Spinal cord (tissue), 10 donors: ENCODE measurements at places on chromosomes 6 and 20.
A peak's percentile ranks its signal among the peaks of the same experiment; 100 is the strongest.

DNA sequence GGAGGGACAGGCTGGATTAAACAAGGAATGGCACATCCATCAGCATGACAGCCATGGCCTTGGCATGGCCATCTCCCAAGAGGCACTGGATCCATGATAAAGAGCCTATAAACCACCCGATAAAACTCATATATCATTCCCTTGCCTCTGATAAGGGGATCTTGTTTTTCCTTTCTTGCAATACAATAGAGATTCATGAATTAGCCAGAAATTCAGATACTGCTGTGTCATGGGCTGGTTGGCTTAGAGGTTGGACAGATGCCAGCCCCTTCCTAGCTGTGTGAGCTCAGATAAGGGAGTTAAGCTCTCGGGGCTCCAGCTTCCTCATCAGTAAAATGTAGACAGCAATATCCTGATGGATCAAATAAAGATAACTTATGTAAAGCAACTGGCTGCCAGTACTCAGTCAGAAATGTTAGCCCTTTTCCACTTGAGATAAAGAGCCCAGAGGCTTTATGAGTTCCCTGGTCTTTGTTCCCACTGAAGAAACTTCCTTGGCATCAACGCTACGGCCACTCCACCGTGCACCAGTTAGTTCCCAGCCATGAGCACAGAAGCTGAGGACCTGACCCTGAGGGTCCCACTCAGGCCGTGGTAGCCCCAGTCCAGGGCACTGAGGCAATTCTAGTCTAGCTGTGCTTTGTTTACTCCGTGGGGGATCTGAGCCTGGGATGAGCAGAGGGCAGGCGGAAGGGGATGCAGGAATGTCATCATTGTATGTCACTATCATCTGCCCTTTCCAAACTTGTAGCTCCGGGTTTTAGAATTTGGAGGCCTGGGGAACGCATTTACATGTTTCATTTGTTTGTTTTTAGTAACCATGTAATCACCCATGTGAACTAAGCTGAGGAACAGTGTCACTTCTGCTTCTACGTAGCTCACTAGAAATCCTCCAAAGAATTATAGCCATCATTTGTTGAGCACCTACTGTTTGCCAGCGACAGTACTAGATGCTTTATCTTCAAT, 67.2 kb upstream of the TBC1D7 start:
- H3K4me1 ChIP-seq: peaks cover 22% of the 10 kb centered on the region
- no peak overlapping the region for H3K27ac ChIP-seq
- DNase-seq: peak; percentile 75
- no peaks in the 10 kb centered on the region for H3K27me3 ChIP-seq
- no peak overlapping the region for H3K4me3 ChIP-seq

- no peak overlapping the region for H3K4me3 ChIP-seq
- no peak for DNase-seq
- H3K27me3 ChIP-seq: no peaks in the 10 kb centered on the region
- no peaks in the 10 kb centered on the region for H3K36me3 ChIP-seq
These were observed 38.4 kb upstream of the PRIM2 start for GRCh38 chr6:57279013-57279412.

DNA sequence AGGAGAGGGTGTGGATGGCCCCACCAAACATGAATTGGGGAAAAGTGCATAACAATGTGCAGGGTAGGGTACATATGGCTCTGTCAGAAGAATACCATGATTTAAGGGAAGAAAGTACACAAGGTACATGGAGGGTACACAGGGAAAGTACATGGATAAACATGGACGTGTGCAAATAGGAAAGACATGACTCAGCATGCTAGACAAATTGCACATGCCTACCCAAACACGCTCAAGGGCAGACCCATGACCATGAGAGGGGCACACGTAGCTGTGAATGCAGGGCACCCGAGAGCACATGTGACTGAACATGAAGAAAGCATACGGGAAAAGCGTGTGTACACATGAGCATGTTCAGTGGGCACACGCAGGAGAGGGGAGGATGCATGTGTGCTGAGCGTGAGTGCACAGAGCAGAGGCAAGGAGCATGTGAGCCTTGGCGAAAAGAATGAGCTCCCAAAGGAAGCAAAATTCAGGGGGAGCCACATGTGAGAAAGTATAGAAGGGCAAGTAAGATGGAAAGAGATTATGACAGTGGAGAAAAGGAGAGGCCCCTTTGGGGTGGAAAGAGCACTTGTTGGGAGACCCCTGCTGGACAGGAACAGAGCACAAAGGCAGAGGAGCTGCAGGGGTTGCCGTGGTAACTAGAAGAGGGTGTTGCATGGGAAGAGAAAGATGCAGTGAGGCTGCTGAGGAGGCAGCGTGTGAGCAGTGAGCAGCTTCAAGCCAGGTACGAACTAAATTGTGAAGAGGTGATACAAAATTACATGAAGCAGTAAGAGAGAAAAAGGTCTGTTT, 17.8 kb downstream of the OR2H2 start:
- no peaks in the 10 kb centered on the region for H3K27me3 ChIP-seq
- DNase-seq: no peak
- H3K27ac ChIP-seq: peak overlapping the region; percentile 16
- H3K4me3 ChIP-seq: no peak overlapping the region
- peaks cover 43% of the 10 kb centered on the region for H3K4me1 ChIP-seq

GRCh38 chr6:106103728-106104109, 17.6 kb downstream of the PRDM1 start:
- H3K4me1 ChIP-seq: no peaks in the 10 kb centered on the region
- H3K36me3 ChIP-seq: peaks cover 5% of the 10 kb centered on the region
- no peak for DNase-seq
- H3K27me3 ChIP-seq: no peaks in the 10 kb centered on the region
- no peak overlapping the region for H3K4me3 ChIP-seq

DNA sequence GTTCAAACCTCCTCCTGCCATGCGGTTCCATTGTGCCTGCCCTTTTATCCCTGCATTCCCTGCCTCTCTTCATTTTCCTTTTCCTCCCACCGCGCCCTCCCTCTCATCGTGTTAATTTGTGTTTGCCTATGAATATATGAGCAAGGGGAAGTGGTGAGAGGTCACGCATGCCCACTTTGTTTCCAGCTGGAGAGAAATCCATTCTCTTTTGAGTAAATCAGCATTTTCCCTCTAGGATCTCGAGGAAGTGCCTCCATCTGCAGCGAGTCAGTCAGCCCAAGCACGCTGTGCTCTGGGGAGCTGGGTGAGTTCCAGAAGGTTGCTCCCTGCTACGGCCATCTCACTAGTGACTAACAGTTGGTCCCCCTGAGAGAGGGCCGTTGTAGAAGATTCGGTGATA, 42.9 kb downstream of the CDH26 start:
- H3K4me1 ChIP-seq: no peaks in the 10 kb centered on the region
- no peak overlapping the region for H3K4me3 ChIP-seq
- no peak overlapping the region for H3K27ac ChIP-seq
- no peak for DNase-seq
- H3K27me3 ChIP-seq: no peaks in the 10 kb centered on the region
- no peaks in the 10 kb centered on the region for H3K36me3 ChIP-seq

GRCh38 chr6:163086624-163086920, 327.9 kb upstream of the QKI start:
- H3K4me1 ChIP-seq: no peaks in the 10 kb centered on the region
- no peak overlapping the region for H3K4me3 ChIP-seq
- H3K27ac ChIP-seq: no peak overlapping the region

DNA sequence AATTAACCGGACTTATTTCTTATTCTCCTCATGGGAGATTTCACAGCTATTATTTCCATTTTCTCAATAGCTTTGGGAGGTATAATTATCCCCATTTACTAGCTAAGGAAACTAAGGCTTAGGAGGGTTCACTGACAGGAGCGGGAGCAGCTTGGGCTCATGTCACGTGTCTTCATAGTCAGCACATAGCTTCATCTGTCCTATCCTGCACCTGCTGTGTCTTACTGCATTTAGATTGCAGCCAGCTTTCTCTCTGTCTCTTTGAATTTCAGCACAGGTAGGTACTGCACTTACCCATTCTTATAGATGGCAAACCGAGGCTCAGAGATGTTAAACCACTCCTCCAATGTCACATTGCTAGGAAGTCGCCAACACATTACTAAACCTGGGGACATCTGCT, 839.9 kb downstream of the MAFB start:
- no peak overlapping the region for H3K27ac ChIP-seq
- peaks cover 16% of the 10 kb centered on the region for H3K4me1 ChIP-seq
- no peaks in the 10 kb centered on the region for H3K36me3 ChIP-seq
- no peak for DNase-seq
- H3K4me3 ChIP-seq: no peak overlapping the region

DNA sequence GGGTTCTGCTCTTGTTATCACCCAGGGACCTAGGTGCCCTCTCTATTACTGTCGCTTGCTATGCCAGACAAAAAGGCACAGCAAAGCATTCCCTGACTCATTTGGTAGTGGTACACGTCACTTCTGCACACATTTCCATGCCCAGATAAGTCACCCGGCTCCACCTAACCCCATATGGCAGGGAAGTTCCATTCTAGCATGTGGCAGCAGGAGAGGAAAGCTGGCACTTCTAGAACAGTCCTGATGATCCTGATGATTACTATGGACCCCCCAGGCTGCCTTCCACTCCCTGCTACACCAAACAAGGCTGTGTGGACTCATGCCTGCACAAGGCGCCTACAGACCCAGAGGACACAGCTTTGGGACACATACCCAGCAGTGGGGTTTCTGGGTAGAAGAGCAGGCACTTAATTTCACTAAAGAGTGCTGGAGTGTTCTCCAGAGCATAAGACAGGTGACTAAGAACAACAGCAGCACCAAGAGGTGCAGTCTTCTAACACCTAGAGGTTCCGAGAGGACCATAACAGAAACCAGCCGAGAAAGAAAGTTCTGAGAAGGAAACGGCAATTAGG, 53.5 kb upstream of the NELFCD start:
- H3K4me1 ChIP-seq: no peaks in the 10 kb centered on the region
- no peak overlapping the region for H3K4me3 ChIP-seq
- H3K27me3 ChIP-seq: no peaks in the 10 kb centered on the region
- H3K36me3 ChIP-seq: no peaks in the 10 kb centered on the region
- H3K27ac ChIP-seq: no peak overlapping the region

DNA sequence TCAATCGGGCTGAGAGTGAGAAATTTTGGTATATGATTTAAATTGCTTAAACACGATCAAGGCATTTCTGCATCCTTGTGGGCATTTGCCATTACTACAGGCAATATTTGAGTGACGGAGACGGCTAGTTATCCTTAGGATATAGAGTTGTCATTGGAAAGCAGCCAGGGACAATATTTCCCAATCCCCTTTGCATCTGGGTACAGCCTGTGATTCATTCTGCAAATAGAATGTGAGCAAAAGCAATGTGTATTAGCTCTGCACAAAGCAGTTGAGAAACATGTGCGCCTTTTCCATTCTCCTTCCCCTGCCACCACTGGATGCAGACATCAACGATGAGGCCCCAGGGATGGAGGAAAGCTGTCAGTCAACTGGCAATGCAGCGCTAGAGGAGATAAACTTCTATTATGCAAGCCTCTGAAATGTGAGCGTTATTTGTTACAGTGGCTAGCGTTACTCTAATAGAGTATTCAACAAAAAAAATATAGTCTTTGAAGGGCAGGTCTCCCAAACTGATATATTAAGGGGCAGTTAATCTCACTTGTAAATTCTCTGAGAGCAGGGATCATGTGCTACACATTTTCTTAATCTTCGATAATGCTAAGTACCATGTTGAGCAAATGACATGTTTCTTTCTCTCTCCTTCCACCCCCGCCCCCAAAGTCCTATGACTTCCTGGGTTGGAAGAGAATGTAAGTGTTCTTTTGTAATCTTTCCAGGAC, 37.1 kb upstream of the NCOA3 start:
- H3K27me3 ChIP-seq: no peaks in the 10 kb centered on the region
- H3K4me1 ChIP-seq: no peaks in the 10 kb centered on the region
- H3K4me3 ChIP-seq: no peak overlapping the region
- no peaks in the 10 kb centered on the region for H3K36me3 ChIP-seq
- peak; percentile 17 for DNase-seq
- H3K27ac ChIP-seq: no peak overlapping the region

- peaks cover 3% of the 10 kb centered on the region for H3K36me3 ChIP-seq
- no peak overlapping the region for H3K27ac ChIP-seq
- H3K27me3 ChIP-seq: no peaks in the 10 kb centered on the region
- no peak overlapping the region for H3K4me3 ChIP-seq
- DNase-seq: no peak
- peaks cover 11% of the 10 kb centered on the region for H3K4me1 ChIP-seq
These were observed 1.7 kb upstream of the TOMM34 start for GRCh38 chr20:44961870-44962267.

- H3K36me3 ChIP-seq: no peaks in the 10 kb centered on the region
- H3K4me1 ChIP-seq: no peaks in the 10 kb centered on the region
- H3K27ac ChIP-seq: no peak overlapping the region
- H3K4me3 ChIP-seq: no peak overlapping the region
These were observed 84.0 kb downstream of the FARS2 start for GRCh38 chr6:5345324-5345723.

DNA sequence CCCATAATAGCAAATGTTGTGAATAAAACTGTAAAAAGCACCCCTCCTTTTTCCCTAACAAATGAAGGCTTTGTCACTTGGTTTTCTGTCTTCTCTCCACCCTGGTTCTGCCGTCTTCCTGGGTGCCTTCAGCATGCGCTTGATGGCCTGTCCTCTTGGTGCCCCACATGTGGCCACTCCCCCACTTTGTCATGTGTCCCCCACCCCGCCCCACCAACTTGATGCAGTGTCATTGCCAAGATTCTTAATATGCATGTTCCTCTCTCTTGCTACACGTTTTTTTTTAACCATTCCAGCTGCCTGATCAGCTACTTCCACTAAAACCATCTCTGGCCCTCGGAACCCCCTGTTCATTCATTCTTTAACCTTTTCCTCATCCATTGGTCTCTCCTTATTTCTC, 340.3 kb downstream of the QKI start:
- H3K36me3 ChIP-seq: no peaks in the 10 kb centered on the region
- no peaks in the 10 kb centered on the region for H3K27me3 ChIP-seq
- no peak for DNase-seq
- H3K4me1 ChIP-seq: peaks cover 16% of the 10 kb centered on the region
- no peak overlapping the region for H3K27ac ChIP-seq

GRCh38 chr20:47557791-47558190, 56.1 kb downstream of the NCOA3 start:
- H3K36me3 ChIP-seq: no peaks in the 10 kb centered on the region
- H3K4me3 ChIP-seq: no peak overlapping the region
- peaks cover 10% of the 10 kb centered on the region for H3K4me1 ChIP-seq
- DNase-seq: no peak
- H3K27me3 ChIP-seq: no peaks in the 10 kb centered on the region

GRCh38 chr6:96990462-96990861, 65.9 kb downstream of the KLHL32 start:
- DNase-seq: no peak
- peaks cover 6% of the 10 kb centered on the region for H3K36me3 ChIP-seq
- no peak overlapping the region for H3K27ac ChIP-seq
- no peak overlapping the region for H3K4me3 ChIP-seq
- H3K4me1 ChIP-seq: peaks cover 7% of the 10 kb centered on the region
